NCI-H446 treated with DMSO at 0.1 percent for 48 hours (cell line): ENCODE measurements at places on chromosomes 1 and 21.

- DNase-seq: peak; percentile 16
These were observed 356.3 kb upstream of the PRMT6 start for GRCh38 chr1:106700211-106700610.

GRCh38 chr1:160414881-160415280 lies 14.5 kb downstream of the VANGL2 start:
- no peak for DNase-seq

DNA sequence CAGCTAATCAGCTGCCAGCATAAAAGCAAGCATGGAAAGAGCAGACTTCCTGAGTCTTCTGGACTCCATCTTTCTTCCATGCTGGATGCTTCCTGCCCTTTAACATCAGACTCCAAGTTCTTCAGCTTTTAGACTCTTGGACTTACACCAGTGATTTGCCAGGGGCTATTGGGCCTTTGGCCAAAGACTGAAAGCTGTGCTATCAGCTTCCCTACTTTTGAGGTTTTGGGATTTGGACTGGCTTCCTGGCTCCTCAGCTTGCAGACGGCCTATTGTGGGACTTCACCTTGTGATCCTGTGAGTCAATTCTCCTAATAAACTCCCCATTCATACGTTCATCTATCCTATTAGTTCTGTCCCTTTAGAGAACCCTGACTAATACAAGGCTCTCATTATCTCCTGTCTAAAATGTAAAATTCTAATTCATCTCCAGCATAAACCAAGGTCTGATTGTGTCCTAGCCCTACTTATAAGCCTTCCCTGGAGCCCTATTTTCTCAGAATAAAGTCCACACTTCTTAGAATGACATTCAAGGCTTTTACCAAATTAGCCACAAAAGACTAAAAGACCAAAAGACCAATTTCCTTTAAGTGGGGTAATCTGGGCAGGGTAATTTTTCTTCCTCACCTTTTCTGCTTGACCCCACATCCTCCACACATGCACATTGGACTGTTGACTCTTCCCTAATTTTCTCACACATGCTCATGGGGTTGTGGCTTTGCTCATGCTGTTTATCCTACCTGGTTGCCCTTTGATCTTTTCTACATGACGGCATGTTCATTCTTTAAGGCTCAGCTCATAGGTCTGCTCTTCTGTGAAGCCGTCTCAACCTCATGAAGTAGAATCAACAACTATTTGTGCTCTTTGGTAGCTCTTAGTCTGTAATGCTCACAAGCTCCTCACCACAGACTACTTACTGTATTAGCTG lies 18.1 kb upstream of the ENAH start:
- DNase-seq: no peak

DNA sequence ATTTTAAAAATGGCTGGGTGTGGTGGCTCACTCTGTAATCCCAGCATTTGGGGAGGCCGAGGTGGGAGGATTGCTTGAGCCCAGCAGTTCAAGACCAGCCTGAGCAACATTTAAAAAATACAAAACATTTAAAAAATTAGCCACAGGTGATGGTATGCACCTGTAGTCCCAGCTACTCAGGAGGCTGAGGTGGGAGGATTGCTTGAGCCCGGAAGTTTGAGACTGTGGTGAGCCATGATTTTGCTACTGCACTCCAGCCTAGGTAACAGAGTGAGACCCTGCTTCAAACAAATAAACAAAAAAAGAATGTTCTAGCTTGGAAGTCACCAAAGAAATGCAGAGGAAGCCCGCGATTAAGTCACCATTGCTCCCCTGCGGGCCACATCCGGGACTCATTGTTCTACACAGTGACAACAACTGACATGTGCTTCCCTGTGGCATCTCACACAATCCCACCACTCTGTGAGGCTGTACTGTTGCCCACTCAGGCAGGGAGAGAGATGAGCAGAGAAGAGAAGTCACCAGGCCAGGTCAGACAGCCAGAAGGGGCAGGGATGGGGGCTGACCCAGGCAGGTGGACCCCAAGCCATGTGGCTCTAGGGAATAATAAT lies 18.4 kb upstream of the SPATC1L start:
- no peak for DNase-seq

DNA sequence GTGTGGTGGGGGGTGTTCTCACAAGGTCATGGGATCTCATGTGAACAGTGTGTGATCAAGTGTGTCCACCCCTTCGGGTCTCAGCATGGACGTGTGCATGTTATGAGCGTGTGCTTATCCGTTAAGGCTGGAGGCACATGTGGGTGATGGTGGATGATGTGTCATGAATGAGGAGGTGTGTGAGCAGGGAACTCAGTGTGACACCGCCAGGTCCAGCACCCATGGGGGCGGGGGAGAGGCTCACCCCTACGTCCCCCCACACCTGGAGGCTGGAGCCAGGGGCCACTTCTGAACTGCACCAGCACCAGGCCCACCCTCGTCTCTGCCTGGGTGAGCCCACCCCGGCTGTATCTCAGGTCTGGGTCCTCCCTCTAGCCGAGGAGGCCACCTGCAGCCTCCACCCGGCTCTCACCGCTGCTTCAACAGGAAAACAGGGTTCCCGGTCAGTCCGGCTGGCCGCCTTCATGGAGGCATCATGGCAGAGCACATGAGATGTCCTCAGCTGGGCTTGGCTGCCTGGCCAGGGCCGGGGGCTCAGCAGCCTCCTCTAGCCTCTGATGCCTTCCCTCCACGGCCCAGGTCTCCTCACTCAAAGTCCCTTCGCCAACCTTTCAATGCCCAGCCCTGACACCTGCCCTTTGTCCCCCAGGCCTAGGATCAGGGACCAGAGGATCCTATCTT lies 34.2 kb upstream of the C1QA start:
- DNase-seq: no peak

GRCh38 chr1:172951730-172952365 lies 98.9 kb downstream of the TNFSF18 start:
- no peak for DNase-seq

GRCh38 chr1:199918196-199918769 lies 109.2 kb upstream of the NR5A2 start:
- DNase-seq: no peak

GRCh38 chr1:66217021-66217420 lies 316.9 kb upstream of the SGIP1 start:
- DNase-seq: no peak

DNA sequence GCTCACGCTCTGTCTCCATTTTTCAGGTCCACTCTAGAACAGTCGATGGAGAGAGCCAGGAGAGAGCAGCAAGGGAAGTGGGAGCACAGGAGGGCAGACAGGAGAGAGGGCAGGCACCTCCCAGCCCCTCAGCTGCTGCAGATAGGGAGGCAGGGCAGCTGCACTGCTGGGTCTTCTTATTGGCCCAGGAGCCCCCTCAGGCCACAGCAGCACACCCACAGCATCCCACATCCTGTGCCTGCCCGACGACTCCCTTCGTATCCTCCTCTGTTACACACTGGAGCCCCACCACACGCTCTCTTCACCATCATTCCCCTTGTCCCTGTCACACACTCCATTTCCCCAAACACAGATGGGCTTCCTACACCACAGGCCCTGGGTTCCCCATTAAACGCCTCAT lies 13.7 kb upstream of the ARTN start:
- no peak for DNase-seq

DNA sequence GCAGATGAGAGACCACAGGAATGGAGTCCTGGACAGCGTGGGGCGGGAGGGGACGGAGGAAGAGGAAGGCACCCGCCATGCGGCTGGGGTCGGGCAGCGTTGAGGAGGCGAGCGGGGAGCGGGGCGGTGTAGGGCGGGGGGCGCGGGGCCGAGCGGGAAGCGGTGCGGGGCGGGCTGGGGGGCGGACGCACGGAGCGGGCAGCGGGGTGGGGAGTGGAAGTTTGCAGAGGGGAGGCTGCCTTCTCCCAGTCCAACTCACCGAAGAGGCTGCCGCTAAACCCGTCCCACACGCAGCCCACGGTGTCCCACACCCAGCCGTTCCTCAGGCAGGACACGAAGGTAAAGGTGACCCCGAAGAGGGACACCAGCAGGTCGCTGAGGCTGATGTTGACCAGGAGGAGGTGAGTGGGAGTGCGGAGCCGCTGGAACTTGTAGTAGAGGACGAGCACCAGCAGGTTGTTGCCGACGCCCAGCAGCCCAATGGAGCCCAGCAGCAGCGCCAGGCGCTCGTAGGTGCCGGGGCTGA lies 483 bp downstream of the CHML start:
- no peak for DNase-seq

GRCh38 chr1:174451408-174451807 lies 3.6 kb downstream of the GPR52 start:
- no peak for DNase-seq

DNA sequence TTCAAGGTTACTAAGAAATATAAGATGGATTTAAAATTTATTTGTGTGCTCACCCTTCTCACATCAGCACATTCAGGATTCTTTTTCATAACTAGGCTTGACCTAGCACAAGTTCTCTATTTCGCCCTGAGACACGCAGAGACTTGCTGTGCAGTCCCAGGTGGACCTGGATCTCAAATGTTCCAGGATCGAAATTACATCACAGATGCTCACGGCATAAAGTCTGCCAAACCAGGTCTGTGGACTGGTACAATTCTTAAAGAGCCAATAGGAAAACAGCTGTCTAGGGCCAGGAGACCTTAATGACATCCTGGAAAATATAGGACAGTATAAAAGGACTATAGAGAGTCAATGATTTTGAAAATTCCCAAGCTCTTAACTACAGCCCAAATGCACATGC lies 2.2 kb downstream of the PGBD5 start:
- DNase-seq: no peak

- no peak for DNase-seq
These were observed 134.4 kb upstream of the SMYD2 start for GRCh38 chr1:214146523-214146922.

- no peak for DNase-seq
These were observed 58.8 kb downstream of the ANKRD13C start for GRCh38 chr1:70295749-70296148.

GRCh38 chr1:65924471-65924870 lies 131.8 kb downstream of the PDE4B start:
- DNase-seq: no peak

GRCh38 chr1:1969505-1969900 lies 34.1 kb downstream of the CFAP74 start:
- DNase-seq: no peak

GRCh38 chr1:241608379-241609033 lies 31.7 kb downstream of the CHML start:
- DNase-seq: no peak
